GF-D8 (cell line): ENCODE measurements at places on chromosomes 12 and 14.

DNA sequence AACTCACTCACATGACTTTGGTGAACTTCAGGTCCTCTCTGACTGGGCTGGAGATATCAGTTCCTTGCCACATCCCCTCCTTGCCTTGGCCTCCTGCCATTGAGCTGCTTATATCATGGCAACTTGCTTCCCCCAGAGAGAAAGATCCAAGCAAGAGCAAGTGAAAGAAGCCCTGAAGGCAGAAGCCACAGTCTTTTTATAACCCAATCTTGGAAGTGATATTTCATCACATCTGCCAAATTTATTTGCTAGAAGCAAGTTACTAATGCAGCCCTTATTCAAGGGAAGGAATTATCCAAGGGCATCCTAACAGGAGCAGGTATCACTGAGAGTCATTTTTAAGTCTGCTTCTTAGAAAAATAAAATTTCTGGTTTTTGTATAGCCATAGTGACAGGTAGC lies 127.8 kb downstream of the SLC38A4 start:
- no peak for DNase-seq

DNA sequence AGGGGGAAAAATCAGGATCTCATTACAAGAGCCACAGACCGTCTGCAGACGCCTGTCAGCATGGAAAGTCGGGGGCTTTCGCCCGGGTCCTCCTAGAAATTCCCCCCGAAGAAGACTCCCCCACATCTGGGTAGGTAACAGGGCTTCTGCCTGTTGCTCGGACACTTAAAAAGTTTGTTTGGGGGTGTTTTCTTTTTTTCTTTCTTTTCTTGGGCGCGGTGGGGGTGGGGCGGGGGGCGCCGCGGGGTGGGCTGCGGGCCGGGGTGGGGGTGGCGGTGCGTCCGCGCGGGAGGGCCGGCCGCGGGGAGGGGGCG lies 358 bp downstream of the ELK3 start:
- DNase-seq = no peak

- DNase-seq = no peak
Observed at GRCh38 chr12:11510671-11511070, 115.3 kb upstream of the PRB2 start.

- no peak for DNase-seq
Observed at GRCh38 chr12:106091446-106091820, 47.3 kb downstream of the NUAK1 start.

DNA sequence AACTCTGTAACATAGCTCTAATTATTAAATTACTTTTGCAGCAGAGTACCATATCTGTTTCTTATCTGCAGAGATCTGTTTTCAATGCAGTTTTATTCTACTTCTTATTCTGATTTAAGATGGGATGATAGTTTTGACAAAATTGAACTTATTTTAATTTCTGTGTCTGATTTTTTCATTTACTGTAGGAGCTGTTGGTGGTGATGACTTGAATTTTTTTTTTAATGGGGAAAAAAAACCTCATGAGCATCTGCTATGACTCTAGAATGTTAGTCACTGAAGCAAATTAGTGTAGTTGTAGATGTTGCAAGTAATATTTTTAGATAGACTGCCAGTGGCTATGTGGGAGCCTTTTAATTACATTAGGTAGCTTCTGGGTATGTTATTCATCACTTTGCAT lies 23.4 kb downstream of the DNM1L start:
- no peak for DNase-seq

- no peak for DNase-seq
Observed at GRCh38 chr12:26149968-26150500, 25.2 kb upstream of the BHLHE41 start.

DNA sequence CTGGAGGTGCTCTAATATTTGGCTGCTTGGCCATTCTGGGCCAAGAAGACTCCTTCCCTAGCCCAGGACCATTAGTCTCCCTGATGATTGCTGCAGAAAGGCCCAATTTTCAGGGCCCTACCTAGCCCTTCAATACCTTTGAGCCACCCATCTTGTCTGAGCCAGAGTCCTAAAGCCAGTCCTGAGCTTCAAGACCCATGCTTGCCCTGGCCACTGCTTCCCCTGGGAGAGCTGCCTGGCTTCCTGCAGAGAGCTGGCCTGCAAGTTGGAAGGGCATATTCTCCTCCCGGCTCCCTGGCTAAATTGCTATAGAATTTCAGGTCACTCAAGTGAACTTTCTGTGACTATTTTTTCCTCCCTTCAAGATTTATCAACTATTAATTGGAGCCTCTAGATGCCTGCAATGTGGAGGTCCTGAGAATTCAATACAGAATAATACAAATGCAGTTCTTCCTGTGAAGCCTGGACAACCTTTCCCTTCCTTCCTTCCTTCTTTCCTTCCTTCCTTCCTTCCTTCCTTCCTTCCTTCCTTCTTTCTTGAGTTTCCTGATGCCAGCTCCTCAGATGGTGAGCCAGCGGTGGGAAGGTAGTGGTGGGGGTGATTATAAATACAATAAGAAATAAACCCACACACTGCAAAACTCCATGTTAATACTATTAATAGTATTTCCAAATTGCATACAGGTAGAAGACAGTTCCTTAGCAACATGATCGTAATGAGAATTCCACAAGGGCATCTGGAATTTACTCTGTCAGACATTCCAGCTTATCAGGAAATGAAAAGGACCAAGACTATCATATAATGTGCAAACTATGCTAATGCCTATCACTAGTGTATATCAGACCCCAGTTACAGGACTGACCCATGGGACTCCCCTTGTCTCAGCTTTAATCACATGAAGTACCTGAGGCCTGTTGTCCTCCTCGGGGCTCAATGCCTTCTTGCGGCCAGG lies 108.1 kb downstream of the ZFP36L1 start:
- no peak for DNase-seq

DNA sequence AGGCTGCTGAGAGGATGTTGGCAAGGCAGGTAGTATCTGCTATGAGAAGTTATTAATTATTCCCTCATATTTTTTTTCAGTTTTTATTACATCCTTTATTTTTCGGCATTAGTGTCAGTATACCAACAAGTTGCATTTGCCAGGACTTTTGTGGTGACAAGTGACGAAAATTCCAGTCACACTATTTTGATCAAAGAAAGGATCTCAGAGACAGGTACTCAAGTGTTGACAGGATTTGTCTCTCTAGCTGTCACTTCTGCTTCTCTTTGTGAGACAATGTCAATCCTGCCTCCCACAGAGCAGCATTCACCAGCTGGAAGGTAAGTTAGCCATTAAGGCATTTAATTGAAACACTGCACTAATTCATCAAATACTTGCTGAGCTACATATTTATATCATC lies 18.0 kb upstream of the IFNG start:
- DNase-seq = no peak

- DNase-seq = no peak
Observed at GRCh38 chr12:30794020-30794419, 39.3 kb upstream of the CAPRIN2 start.

DNA sequence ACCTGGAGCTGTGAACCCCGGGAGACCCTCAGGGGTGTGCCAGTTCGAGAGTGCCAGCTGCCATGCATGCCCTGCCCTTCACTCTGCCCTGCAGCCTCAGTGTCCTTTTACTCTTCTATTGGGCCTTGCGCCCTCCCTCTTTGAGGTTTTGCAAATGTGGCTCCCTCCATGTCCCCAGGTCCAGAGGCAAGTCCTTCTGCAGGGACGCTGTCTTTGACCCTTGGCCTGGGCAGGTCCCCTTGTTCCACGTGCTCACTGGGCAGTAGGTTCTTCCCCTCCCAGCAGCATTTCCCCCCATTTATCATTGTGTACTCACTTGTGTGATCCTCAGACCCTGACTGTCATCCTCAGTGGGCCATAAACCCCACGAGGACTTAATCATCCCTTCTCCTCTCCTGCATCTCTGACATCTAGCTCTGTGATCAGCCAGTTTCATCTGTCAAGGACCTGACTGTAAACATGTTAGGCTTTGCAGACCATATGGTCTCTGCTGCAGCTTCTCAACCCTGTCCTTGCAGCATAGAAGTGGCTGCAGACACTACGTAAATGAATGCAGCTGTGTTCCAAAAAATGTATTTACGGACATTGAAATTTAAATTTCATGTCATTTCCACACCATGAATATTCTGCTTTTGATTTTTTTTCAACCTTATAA lies 36.6 kb downstream of the TSPAN9 start:
- no peak for DNase-seq

GRCh38 chr14:105864651-105865265 lies 338.4 kb downstream of the TMEM121 start:
- no peak for DNase-seq

DNA sequence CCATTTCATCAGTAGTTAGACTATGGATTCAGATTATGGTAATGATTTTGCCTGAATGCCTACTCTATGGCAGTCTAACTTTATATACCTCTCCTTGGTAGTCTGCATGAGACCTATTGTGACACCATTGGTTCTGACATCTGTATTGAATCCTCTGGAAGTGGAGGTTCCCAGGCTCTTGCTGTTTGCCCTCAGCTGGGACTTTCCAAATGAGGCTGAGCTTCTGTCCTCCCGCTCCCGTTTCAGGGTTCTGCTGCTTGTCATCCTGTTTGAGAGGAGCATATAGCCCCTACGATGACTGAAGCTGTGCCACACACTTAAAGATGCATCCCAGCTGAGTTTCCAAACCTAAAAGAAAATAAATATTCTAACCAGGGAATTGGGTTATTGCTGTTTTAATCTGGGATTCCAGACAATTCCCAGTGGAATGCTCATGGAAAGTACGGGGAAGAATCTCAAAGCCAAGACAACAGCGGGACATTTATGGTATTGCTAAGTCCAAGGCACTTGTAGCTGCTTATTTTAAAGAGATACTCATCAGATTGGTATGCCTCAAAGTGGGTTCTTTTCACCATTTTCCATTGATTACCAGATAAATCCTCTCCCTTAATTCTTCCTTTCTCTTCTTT lies 105.9 kb downstream of the ETV6 start:
- no peak for DNase-seq

DNA sequence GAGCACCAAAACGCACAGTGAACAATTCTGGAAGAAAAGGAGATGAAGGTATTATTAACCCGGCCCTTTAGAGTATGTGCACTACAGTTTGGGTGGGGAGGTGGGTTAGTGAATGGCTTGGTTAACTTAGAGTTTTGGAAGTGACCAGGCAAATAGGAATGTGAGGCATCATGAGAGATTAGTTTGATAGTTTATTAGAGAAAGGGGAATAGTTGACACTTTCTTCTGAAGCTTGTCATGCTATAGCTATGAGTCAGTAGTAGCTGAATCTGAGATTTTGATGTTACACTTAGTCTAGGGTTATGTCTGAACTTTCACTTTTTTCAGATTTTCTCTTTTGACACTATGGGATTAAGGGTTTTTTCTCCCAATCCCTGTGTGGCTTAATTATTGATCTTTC lies 567.2 kb downstream of the SNAPC1 start:
- DNase-seq = no peak

DNA sequence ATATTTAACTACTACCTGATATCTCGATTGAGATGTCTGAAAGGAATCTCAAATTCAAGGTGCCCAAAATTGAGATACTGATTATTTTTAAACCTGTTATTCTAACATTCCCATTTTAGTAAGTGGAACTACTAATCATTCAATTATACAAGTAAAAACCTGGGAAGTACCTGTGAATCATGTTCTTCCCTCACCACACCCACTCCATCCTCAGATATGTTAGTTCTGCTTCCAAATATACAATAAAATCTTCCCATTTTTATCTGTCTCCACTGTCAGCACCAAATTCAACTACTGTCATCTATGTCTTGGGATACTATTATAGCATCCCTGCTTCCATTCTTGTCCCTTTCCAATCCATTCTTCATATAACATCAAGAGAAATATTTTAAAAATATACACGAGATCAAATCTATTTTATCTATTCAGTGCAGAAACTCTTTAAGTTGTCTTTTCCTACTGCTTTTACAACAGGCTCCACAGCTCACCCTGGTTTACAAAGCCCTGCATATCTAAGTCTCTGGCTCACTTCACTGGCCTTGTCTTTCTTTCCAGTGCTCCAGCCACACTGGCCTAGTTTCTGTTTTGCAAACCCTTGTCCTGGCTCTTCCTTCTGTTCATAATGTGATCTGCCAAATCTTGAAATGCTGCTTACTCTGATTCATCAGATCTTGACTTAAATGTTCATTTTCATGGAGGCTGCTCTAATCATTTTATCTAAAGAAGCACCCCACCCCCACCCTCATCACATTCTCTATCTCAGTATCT lies 122.3 kb downstream of the PTPRR start:
- no peak for DNase-seq

- no peak for DNase-seq
Observed at GRCh38 chr14:22822016-22822570, 6.9 kb upstream of the SLC7A7 start.

- no peak for DNase-seq
Observed at GRCh38 chr12:9707864-9708808, 24.8 kb downstream of the CLECL1 start.

DNA sequence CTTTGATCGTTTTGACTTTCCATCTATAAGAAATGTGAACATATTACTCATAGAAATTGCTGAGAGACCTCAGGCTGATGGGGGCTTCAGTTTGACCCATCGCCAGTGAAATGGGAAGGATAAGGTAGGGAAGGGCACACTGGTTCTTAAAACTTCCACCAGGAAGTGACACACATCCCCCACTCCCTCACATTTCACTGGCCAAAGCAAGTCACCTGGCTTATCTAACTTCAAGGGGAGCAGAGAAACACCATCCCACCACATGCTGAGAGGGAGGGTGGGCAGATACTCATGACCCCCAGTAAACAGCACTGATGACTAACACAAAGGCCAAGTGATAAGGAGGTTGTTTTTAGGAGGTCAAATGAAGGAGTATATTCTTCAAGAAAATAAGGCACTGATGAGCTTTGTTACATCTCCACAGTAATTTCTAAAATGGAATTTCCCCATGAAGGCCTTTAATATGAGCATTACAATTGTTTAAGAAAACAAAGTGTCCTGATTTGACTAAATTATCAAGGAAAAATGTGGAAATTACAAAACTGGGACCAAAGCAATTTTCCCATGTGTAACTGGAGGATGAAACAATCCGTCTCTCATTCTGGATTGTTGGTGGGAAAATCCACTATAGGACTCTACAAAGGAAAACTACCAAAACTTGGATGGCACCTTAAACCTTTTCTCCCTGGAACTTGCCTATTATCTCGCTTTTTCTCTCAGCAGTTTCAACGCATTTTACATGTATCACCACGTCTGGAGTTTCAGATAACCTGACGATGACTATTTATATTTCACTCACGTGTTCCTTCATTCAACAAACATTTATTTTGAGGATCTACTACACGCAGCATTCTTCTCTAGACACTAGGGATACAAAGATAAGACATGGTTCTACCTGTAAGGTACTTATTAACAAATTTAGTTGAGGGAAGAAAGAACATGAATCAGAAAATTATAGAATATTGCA lies 91.8 kb upstream of the EEA1 start:
- no peak for DNase-seq

DNA sequence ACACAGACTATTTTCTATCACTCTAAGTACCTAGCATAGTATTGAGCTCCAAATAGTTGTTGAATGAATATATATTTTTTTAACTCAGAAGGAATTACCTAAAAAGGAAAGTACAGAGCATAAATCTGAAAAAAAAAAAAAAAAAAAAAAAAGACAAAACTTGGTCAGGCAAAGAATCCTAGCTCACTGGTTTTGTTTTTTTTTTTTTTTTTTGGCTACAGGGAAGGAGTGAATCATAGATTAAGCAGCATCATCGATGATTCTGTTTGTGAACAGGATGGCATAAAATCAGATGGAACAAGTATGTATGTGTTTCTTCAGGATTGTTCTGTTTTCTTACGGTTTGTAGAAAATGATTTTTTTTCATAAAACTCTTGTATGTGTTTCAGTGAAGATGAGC lies 66.1 kb upstream of the BCAT1 start:
- no peak for DNase-seq
